ENCODE measurements at places on chromosomes 1 and 21.
A peak's percentile ranks its signal among the peaks of the same experiment; 100 is the strongest.

DNA sequence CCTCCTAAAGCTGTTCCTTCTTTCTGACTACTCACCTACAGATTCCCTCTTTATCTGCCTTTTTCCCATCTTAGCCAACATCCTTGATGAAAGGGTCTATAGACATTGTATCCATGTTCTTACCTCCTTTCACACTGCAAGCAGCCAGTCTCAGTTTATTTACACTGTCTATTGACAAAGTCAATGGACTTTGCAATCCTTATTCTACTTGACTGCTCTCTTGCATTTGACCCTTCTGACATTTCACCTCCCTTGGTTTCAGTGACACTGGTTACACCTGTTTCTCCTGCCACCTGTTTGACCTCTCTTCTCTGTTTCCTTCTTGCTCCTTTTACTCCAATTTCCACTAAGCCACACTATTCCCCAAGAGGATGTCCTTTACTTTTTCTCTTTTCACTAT, 224.0 kb upstream of the SNX7 start:
- no peak for ATAC-seq
- H3K4me1 ChIP-seq = no peaks in the 10 kb centered on the region
- H3K27me3 ChIP-seq = no peaks in the 10 kb centered on the region

GRCh38 chr1:204314171-204314892, 45.4 kb downstream of the PLEKHA6 start:
- no peaks in the 10 kb centered on the region for H3K36me3 ChIP-seq
- peak overlapping the region; percentile 36 for H3K27ac ChIP-seq
- H3K27me3 ChIP-seq = peaks cover 15% of the 10 kb centered on the region
- peak overlapping the region; percentile 22 for H3K4me3 ChIP-seq
- H3K4me1 ChIP-seq = peaks cover 18% of the 10 kb centered on the region

DNA sequence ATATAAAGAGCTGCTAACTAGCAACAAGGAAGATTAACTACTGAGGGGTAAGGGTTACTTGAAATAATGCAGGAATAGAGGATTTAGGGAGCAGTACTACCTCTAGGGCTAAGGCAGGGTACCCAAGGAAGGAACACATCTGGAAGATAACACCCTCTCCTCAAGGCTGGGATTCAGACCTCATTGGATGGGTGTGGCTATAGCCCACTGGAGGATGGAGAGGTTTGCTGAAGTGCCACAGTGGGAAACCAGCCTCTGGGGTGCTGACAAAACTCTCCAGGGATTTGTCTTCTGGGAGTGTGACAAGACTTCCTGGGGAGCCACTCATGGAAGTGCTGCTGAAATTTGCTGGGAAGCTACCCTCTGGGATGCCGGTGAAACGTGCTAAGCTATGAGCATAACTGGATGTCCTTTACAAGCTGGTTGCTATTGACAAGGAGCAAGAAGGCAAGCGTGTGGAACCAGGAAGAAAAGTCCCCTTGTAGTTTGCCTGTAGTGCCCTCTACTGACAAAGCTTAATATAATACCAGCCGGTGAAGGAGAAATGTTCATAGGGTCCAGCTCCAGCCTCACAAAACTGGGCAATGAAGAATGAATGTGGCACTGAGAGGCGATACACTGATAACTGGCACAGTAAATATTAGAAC, 122.8 kb upstream of the USP24 start:
- peak; percentile 61 for ATAC-seq
- H3K4me3 ChIP-seq = no peak overlapping the region
- H3K4me1 ChIP-seq = peaks cover 5% of the 10 kb centered on the region
- peaks cover 3% of the 10 kb centered on the region for H3K27me3 ChIP-seq
- H3K27ac ChIP-seq = peak overlapping the region; percentile 48

- H3K4me3 ChIP-seq = no peak overlapping the region
- no peak for ATAC-seq
- H3K27me3 ChIP-seq = peaks cover 16% of the 10 kb centered on the region
- H3K4me1 ChIP-seq = peaks cover 7% of the 10 kb centered on the region
Measured at GRCh38 chr1:230502306-230502705, 76.2 kb upstream of the PGBD5 start.

GRCh38 chr1:151011154-151011850, 3.1 kb downstream of the PRUNE1 start:
- H3K27ac ChIP-seq = no peak overlapping the region
- no peaks in the 10 kb centered on the region for H3K27me3 ChIP-seq
- H3K4me1 ChIP-seq = peaks cover 44% of the 10 kb centered on the region
- no peak for ATAC-seq
- H3K36me3 ChIP-seq = peaks cover 5% of the 10 kb centered on the region

DNA sequence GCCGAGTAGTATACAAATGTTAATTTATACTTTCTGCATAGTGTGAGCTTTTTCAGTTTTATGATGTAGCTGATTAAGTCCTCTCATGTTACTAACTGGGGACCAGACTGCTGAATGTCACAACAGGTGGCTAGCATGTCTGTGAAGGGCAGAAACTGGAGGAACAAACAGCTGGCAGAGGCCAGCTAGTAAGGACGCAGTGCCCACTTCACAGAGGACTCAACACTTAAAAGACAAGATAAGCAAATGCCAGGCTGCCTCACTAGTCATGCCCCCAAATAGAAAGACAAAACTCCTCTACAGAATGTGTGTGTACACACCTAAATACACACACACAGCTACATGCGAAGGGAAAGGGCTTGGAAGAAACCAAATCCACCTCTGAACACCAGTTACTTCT, 73.8 kb upstream of the ZNF678 start:
- no peaks in the 10 kb centered on the region for H3K27me3 ChIP-seq
- H3K4me3 ChIP-seq = no peak overlapping the region
- no peak for ATAC-seq
- H3K36me3 ChIP-seq = no peaks in the 10 kb centered on the region
- no peak overlapping the region for H3K27ac ChIP-seq

DNA sequence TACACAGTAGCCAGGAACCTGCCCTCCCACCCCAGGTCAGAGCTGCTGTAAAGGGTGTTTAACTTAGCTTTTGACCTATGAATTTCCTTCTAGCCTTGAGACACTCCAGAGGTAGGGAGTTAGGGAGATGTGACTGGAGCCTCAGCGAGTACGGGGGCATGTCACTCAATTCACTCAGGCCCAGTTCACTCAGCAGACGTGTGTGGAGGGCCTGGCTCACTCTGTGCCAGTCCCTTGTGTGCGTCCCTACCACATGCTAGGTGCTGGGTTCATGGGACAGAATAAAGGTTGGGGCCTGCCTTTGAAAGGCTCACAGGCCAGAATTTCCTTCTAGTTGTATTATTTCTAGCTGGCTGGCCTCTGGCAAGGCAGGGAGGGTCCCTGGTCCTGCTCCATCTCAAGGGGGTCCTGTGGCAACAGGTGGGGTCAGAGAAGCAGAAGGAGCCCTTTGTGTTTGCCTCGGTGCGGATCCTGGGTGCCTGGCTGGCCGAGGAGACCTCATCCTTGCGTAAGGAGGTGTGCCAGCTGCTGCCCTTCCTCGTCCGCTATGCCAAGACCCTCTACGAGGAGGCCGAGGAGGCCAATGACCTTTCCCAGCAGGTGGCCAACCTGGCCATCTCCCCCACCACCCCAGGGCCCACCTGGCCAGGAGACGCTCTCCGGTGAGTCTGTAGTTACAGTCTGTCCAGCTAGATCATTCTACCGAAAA, 4.5 kb downstream of the NCDN start:
- H3K27ac ChIP-seq = no peak overlapping the region
- H3K4me3 ChIP-seq = no peak overlapping the region
- H3K27me3 ChIP-seq = no peaks in the 10 kb centered on the region
- H3K4me1 ChIP-seq = peaks cover 45% of the 10 kb centered on the region

- H3K36me3 ChIP-seq = no peaks in the 10 kb centered on the region
- no peak for ATAC-seq
- H3K4me3 ChIP-seq = no peak overlapping the region
- H3K27ac ChIP-seq = no peak overlapping the region
- H3K4me1 ChIP-seq = no peaks in the 10 kb centered on the region
Measured at GRCh38 chr1:230543085-230543484, 99.2 kb upstream of the COG2 start.

DNA sequence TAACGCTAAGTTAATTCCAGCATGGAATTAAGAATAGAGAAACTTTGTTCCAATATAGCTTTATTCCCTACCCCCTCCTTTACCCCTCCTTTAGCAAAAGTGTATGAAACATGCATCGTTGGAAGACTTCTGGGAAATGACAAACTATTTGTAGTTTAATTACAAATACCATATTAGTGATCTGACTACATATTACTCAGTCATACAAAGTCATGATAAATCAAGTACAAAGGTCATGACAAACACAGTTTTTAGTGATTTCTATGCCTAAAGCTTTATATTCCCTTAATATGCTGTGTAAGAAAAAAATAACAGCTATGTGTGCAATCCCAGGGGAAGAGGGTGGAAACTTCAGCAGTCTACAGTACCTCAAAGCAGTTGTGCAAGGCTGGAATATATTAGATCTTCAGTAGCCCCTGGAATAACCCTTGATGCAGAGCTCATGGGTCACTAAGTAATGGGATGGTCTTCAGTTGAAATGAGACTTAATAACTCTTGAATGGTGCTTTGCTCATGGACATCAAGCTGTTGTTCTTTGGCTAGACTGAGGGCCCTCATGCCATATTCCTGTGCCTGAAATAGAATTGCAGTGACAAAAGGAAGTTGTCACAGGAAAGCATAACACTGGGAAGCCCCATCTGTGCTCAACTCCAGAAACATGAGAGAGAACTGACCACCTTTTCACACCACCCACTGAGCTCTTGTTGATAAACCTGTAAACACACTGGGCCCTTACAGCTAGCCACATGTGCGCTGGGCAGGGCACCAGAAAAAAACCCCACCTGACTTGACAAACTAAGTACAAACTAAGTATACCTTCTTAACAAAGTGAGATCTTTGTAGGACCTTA, 25.3 kb downstream of the ZMYND12 start:
- H3K4me3 ChIP-seq = no peak overlapping the region
- no peaks in the 10 kb centered on the region for H3K36me3 ChIP-seq
- H3K4me1 ChIP-seq = no peaks in the 10 kb centered on the region
- H3K27ac ChIP-seq = no peak overlapping the region
- ATAC-seq = no peak

- no peaks in the 10 kb centered on the region for H3K27me3 ChIP-seq
- peaks cover 7% of the 10 kb centered on the region for H3K36me3 ChIP-seq
- ATAC-seq = no peak
- no peak overlapping the region for H3K4me3 ChIP-seq
- peaks cover 21% of the 10 kb centered on the region for H3K4me1 ChIP-seq
Measured at GRCh38 chr1:207298186-207298585, 23.3 kb upstream of the CD55 start.

GRCh38 chr1:181142096-181142958, 53.8 kb downstream of the IER5 start:
- H3K36me3 ChIP-seq = peaks cover 23% of the 10 kb centered on the region
- no peaks in the 10 kb centered on the region for H3K27me3 ChIP-seq
- peaks cover 55% of the 10 kb centered on the region for H3K4me1 ChIP-seq

- H3K4me3 ChIP-seq = no peak overlapping the region
- peak; percentile 82 for ATAC-seq
- no peak overlapping the region for H3K27ac ChIP-seq
- H3K4me1 ChIP-seq = peaks cover 7% of the 10 kb centered on the region
Measured at GRCh38 chr1:195195423-195196057, 1412.7 kb downstream of the KCNT2 start.

GRCh38 chr1:19043579-19044443, 87.3 kb upstream of the IFFO2 start:
- H3K27me3 ChIP-seq = peaks cover 82% of the 10 kb centered on the region
- H3K27ac ChIP-seq = no peak overlapping the region
- H3K4me1 ChIP-seq = peaks cover 25% of the 10 kb centered on the region
- no peaks in the 10 kb centered on the region for H3K36me3 ChIP-seq
- no peak for ATAC-seq

- ATAC-seq = no peak
- no peak overlapping the region for H3K4me3 ChIP-seq
- peaks cover 72% of the 10 kb centered on the region for H3K27me3 ChIP-seq
- peaks cover 13% of the 10 kb centered on the region for H3K4me1 ChIP-seq
- H3K27ac ChIP-seq = no peak overlapping the region
Measured at GRCh38 chr1:186682736-186683135, 2.5 kb upstream of the PTGS2 start.

DNA sequence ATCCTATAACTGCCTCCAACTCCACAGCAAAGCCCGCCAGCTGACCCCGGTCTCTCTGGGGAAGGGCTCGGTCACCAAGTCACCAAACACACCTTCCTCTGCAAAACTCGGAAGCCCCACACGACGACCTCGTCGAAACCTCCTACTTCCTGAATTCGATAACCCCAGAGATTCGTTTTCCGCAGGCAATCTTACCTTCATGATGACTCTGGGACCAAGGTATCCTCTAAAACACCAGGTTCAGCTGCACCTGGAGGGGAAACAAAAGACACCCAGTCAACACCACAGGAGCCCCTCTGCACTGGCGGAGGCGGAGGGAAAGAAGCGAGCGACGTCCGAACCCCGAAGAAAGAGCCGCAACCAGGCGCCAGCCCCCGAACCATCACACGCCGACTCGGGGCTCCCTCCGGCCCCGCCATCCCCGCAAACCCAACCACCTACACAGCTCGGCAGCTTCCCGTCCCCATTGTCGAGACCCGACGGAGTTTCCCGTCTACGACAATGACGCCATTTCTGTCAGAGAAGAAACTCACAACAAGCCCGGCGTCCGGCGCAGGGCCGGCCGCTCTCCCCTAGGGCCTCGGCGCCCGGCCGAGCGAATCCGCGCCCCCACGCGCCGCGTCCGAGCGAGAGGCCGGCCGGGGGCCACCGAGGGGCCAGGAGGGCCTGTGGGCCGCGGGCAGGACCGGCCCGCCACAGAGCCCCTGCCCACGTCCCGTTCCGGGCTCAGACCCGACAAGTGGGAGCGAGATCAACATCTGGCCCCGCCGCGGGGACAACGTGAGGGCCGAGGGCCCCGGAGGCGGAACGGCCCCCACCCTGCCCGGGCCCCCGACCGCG, 1.0 kb downstream of the ARID4B start:
- H3K27me3 ChIP-seq = no peaks in the 10 kb centered on the region
- peak overlapping the region; percentile 96 for H3K4me3 ChIP-seq
- H3K4me1 ChIP-seq = peaks cover 28% of the 10 kb centered on the region
- H3K27ac ChIP-seq = no peak overlapping the region

GRCh38 chr1:10968411-10968826, 44.0 kb upstream of the TARDBP start:
- peaks cover 17% of the 10 kb centered on the region for H3K27me3 ChIP-seq
- H3K36me3 ChIP-seq = no peaks in the 10 kb centered on the region
- ATAC-seq = no peak
- H3K27ac ChIP-seq = no peak overlapping the region
- H3K4me3 ChIP-seq = peak overlapping the region; percentile 70

DNA sequence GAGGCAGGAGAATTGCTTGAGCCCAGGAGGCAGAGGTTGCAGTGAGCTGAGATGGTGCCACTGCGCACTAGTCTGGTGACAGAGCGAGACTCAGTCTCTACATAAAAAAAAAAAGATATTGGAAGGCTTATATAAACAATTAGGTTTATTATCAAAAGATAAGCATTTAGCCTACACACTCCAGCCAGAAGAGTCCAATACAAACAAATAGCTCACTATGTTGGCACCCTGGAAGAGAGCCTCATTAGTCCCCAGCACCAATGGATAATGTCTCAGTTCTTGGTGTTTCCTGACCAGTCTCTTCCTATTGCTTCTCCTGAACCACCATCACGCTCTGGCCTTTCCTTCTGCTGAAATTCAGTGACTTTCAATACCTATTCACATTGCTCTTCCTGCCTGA, 48.6 kb upstream of the ATP1A1 start:
- H3K27ac ChIP-seq = peak overlapping the region; percentile 72
- no peaks in the 10 kb centered on the region for H3K27me3 ChIP-seq
- peaks cover 27% of the 10 kb centered on the region for H3K4me1 ChIP-seq
- ATAC-seq = no peak
- no peak overlapping the region for H3K4me3 ChIP-seq

Measured in stimulated activated memory B cell treated with anti-CD40 and anti-IgM and Interleukin-4, amounts not matched to agents 10 μg/mL and 1 μg/mL and 100 μg/mL, for 72 hours (primary cell).